T-helper 17 cell (primary cell): ENCODE measurements at places on chromosomes 3 and 15.

- no peak for DNase-seq
Measured at GRCh38 chr15:31407376-31407775, 80.7 kb downstream of the KLF13 start.

DNA sequence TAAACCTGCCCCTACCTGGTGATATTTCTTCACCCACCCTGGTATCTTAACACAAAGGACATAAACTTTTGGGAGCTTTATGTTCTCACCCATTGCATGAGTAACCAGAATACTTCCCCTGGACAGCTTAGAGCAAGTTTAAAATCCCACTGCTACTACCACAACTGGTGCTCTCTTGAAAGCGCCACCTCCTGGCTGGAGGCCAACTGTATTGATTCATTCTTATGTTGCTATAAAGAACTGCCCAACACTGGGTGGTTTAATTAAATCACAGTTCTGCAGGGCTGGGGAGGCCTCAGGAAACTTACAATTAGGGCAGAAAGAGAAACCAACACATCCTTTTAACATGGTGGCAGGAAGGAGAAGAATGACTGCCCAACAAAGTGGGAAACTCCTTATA lies 592.4 kb downstream of the EPHA3 start:
- DNase-seq, result no peak

DNA sequence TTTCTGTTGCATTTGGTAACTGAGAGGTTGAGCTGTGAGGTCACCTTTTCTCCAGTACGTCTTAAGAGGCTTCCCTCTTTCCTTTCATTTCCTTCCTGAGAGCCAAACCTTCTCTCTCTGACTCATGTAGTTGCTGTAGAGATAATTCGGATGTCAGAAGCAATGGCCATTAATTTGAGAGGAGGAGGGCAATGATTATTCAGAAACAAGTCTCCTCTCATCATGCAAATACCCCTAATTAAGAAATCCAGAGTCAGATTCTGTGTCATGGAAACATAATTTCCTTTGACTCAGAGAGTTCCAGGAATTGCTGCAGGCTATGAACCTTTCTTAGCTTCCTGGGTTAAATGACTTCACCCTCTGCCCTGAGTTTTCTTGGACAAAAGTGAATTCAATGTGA lies 59.0 kb upstream of the GSK3B start:
- no peak for DNase-seq

DNA sequence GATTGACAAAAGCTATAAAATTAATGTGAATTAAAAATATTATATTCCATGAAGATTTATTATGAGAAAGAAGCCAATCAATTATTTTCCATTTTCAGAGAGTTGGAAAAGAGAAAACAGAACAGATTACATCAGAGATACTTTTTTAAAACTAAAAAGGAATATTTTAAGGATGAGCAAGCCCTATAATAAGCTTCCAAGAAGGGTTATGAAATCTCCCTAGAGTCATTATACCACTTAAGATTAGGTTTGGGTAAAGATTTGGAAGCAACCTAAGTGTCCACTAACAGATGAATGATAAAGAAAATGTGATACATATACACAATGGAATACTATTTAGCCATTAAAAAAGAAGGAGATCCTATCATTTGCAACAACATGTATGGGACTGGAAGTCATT lies 51.6 kb upstream of the FSIP1 start:
- no peak for DNase-seq

DNA sequence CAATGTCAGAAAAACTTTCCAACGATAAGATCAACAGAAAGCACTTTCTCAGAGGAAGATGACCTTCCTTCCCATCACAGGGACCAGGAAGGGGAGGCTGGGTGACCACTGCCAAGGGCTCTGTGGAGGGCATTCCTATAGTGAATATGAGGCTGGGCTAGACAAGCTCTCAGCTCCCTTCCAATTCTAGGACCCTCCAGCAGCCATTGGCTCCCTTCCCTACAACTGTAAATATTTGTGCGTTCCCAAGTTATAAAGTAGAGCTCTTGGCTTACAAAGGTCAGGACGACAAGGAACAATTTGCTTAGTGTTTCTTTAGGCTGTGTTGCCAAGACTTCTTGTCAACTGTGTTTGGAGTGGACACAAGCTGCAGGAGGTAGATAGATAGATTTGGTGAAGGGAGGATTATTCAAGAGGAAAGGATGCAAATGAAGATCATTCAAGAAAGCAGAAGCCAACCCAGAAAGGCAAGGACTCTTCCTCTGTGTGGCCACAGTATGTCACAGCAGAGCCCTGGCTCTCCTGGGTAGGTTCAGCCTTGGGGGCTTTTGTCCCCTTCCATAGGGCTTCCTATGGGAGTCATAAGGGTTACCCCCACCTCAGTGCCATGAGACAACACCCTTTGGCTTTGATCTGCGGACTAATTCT lies 223.6 kb upstream of the TLE3 start:
- no peak for DNase-seq

DNA sequence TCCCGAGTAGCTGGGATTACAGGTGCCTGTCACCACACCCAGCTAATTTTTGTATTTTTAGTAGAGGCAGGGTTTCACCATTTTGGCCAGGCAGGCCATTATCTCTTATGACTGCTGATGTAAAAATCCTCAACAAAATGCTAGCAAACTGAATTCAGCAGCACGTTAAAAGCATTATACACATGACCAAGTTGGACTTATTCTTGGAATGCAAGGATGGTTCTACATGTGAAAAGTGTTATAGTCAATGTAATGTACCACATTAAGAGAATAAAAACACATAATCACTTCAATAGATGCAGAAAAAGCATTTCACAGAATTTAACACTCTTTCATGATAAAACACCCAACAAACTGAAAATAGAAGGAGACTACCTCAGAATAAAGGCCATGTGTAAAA lies 20.2 kb downstream of the RNF13 start:
- DNase-seq, result no peak

DNA sequence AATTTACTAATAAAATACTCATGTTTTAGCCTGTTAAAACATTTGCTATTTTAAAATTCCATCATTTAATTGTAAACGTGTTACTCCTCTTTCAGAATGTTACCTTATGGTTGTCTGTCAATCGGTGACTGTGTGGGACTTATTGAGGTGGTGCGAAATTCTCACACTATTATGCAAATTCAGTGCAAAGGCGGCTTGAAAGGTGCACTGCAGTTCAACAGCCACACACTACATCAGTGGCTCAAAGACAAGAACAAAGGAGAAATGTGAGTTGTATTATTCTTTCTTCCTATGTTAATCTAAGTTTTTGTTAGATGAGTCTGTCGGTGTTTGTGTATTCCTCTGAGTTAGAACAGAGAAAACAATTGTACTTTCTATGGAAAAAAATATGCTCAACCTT lies 21.7 kb downstream of the KCNMB3 start:
- DNase-seq, result no peak

DNA sequence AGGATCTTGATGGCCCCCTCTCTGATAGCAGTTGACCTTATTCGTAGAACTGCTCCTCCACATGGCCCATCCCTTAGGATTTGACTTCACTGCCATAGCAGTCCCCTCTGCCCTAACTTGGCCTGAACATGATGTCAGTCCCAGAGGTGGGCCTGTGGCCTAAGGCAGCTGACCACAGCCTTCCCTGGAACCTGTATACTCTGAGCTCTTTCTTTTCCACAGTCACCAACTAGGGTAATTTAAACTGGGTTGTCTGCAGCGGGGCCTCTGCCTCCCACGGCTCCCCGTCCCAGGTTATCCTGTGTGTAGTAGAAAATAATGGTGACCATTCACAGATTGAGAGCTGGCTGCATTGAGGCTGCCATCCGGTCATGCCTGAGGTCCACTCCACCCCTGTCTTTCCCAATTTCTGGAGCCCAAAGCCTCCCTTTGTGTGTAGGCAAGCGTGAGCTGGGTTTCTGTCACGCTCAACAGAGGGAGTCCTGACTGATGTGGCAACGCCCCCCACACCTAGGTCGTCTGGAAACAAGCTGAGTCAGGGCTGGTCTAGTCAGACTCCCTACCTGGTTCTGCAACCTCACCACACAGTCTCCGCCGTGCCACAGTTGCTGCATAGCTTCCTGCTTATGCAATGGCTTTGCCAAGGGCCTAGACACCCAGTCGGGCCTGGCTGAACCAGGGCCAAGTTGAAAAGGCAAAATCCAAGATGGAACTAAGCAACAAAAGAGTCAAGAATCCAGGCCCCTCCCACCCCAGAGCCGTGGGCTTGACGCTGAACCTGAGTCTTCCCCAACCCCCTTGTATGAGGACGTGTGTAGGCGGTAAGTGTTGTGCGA lies 284.5 kb downstream of the XXYLT1 start:
- no peak for DNase-seq

- no peak for DNase-seq
Measured at GRCh38 chr3:10503217-10503796, 2.1 kb downstream of the ATP2B2 start.

GRCh38 chr3:48428572-48429316 lies 1.1 kb downstream of the PLXNB1 start:
- no peak for DNase-seq

DNA sequence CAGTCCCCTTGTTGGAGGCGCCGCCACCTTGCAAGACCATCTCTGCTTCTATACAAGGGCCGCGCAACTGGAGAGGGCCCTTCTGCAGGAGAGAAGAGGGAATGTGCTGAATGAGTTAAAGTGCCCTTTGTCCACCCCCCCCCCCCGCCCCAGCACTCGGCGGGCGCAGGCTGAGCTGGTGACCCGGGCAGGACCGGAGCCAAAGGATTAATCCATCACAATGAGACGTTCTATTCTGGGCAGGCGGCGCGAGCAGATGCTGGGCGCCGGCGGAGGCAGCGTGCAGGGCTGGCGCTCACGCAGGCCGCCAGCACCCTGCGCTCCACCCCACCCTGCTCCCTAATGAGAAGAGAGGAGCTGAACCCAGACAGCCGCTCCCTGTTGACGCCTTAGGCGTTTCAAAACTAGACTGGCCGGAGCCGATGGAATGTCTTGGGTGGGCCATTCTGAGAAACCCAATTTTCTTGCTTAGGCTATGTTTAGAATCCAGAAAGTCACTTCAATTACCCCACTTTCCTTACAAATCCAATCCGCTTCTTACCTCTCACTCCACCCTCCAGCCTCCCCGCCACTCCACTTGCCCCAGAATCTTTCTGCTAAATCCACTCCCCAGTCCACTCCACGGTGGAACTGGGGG lies 32.9 kb downstream of the GJD2 start:
- no peak for DNase-seq
